ENCODE measurements at places on chromosomes 1 and 21.

GRCh38 chr1:87392248-87393192, 63.8 kb downstream of the LMO4 start:
- DNase-seq = no peak

- no peak for DNase-seq
Measured at GRCh38 chr1:245016700-245017099, 138.1 kb upstream of the KIF26B start.

DNA sequence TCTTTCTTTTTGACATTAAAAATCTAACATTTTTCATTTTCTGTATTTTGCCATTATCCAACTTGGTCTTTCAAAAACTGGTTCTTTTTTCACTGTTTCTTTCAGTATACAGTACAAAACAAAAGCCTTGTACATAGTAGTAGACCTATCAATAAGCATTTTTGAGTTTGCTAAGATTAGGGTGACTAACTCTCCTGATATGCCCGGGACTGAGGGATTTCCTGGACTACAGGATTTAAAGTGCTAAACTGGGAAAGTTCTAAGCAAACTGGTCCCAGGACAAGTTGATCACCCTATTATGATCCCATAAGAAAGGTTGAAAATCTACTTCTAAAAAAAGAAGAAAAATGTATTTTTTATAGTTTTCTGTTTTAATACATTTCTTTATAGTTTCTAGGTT, 120.9 kb downstream of the USP25 start:
- DNase-seq = no peak

DNA sequence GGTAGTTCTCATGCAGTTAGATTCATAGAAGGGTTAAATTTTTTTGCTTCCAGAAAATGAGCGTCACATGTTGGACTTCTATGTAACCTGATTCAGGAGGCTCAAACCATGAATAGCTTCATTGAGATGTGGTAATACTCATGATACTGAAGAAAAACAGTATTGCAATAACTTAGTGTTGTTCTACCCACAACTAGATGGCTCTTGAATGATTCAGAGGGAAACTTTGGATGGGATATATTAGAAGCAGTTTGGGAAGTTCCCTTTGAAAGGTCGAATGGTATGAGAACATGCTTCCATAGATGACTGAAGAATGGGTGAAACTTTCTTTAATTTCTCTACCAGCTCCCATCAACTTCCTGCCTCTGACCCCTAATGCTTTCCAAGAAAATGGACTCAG, 211.7 kb upstream of the PTGFR start:
- no peak for DNase-seq

All from stimulated activated CD4-positive, alpha-beta T cell treated with anti-CD3 and anti-CD28 coated beads, Interleukin-4, amount 100 ng/mL, for 1 hour (primary cell).